ENCODE measurements at places on chromosomes 2 and 18.

- DNase-seq, result no peak
These were observed 34.7 kb downstream of the NPHP1 start for GRCh38 chr2:110170102-110170501.

GRCh38 chr2:219844401-219845091, 217.1 kb downstream of the SLC4A3 start:
- DNase-seq, result no peak

- no peak for DNase-seq
These were observed 34.0 kb downstream of the UGP2 start for GRCh38 chr2:63875559-63876245.

DNA sequence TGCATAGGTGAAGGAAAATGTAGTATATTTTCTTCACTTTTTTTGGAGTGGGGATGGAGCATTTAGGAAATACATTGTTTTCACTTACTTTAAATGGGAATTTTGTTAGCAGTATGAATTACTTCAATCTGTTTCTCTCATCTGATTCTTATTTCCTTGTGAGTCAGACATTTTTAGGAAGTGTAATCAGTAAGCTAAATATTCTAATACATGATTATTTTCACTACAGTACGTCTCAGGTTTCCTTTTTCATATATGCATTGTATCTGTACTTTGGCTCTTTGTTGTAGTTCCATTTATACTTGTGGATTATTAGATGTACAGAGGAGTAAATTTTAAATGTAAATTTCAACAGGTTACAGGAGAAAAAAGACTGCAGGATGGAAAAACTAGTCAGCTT, 27.9 kb downstream of the GPD2 start:
- DNase-seq, result no peak

DNA sequence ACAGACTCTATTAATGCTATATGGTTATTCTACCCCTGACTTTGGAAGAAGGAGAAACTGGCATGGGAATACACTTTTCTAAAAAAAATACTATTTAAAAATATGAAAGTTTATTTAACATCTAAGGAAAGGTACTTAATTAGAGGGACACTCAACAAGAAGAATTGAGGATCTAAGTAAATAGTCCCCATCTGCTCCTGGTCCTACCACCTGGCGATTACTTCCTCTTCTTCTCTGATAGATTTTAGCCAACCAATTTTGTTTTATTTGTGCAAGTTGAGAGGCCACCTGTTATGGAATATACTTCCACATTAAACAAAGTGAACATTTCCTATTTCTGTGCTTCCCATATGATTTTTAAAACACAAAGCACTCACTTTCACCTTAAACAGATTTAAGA, 111.7 kb downstream of the BCL2 start:
- DNase-seq, result no peak

DNA sequence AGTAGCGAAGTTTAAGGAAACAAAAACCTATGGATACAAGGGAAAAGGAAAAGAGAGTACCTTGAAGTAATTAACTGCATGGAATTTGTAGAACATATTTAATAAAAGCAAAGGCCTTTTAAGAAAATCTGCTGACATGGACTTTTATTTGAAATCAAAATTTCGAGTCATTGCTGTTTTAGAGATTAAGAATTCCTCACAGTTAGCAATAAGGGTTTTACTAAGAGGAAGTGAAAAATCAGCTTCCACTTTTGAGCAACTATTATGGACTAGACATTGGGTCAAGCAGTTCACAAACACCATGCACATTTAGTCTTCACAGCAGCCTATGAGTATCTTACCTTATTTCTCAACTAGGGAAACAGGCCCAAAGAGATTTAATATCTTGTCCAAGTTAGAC, 876.3 kb downstream of the BCL11A start:
- DNase-seq, result no peak

DNA sequence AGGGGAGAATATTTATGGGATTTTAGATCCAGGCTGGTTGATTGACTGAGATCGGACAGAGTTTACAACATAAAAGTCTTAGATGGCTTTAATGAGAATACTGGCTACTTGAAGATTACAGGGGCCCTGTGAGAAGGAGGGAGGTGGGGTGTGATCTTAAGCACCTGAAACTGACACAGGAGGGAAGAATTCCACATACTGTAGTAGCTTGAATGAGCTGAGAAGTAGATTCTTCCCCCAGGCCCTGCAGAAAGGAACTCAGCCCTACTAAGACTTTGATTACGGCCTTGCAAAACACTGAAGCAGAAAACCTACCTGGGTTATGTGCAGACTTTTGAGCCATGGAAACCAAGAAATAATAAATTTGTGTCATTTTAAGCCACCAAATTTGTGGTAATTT, 1062.9 kb upstream of the GYPC start:
- DNase-seq, result no peak

GRCh38 chr2:66702301-66702700, 267.4 kb downstream of the MEIS1 start:
- DNase-seq, result no peak

DNA sequence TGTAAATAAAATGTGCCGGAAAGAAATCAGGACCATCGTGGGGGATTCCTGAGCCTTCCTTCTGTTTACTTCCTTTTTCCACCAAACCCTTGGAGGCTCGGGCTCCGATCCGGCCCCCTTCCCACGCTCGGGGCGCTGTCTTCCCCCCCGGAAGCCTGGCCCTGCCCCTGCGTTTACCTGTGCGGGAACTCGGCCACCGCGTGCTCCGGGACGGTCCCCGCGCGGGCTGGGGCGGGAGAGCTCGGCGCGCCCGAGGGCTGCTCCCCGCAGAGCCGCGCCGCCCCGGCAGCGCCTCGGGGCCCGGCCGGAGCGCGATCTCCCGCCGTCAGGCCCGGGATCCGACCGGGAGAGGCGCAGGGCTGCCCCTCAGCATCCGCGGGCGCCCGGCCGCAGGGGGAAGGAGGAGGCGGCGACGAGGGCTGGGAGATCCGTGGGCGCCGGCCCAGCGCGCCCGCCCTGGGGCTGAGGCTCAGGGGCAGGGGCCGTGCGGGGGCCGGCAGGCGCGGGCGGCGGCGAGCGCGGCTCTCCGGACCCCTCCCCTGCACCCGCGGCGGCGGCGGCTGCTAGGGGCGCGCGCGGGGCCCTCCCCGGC, 435 bp downstream of the ADCY3 start:
- no peak for DNase-seq

DNA sequence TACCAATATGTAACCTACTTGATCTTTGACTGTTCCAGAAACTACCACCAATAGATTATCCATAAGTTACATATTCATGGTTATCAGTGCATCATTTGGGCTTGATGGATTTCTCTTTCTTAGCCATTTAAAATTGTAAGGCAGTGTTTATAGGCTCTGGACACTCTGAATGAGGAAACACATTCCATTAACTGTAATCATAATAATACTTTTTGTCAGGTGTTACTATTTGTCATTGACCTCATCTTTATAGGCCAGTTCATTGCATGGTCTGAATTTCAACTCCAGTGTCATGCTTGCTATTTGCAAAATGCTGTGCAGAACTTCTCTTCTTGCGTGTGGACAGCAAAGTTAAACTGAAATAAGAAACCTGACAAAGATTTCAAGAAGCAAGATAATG, 1340.2 kb upstream of the ZEB2 start:
- no peak for DNase-seq

DNA sequence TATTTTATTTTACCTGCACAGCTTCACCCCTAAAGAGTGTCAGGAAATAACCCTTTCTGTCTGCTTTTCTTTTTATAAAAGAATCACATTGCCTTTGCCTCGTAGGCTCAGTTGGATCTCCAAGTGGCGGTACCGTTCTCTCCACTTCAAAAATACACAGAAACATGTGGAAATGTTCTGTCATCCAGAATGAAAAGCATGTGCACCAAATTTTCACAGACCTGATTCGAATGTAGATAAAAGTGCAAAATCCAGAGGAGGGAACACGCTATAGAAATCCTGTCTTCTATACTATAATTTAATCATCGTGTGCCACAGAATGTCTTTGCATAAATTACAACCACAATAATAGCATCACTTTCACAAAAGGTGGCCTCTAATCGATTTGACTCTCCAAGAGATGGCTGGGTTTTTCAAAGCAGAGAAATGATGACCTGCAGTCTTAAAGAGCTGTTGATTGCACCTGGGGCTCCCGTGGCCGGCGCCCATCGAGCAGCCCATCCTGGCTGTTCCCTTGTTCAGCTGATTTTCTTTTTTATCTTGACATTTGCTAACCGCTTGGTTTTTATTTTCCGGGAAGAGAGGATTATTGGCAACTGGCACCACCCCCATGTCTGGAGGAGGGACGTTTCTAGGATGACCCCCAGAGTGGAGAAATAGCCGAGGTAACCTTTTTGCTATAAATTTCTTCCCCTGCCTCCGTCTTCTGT, 290.2 kb downstream of the SOX11 start:
- DNase-seq, result no peak

DNA sequence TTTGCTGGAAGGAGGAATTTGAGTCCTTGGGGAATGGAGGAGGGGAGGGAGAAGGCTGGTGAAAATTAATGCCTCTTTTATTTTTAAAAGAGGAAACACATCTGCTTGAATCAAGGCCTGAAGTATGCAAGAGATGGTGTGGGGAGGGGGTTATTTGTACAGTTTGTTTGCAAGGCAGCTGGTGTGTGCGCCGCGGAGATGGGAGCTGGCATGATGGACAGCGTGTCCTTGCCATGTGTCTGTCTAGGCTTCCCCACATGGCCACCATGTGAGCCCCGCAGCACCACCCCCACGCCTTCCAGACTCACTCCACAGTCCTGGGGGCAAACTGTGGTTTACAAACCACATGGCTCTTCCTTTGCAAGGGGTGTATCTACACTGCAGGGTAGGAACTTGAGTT, 154.8 kb upstream of the APCDD1 start:
- no peak for DNase-seq

GRCh38 chr2:20620271-20620681, 30.6 kb downstream of the HS1BP3 start:
- no peak for DNase-seq

GRCh38 chr2:62382122-62382521, 123.9 kb downstream of the TMEM17 start:
- no peak for DNase-seq

- DNase-seq, result no peak
These were observed 5.1 kb downstream of the SULT1C3 start for GRCh38 chr2:108244667-108245414.

- no peak for DNase-seq
These were observed 3.9 kb upstream of the RPL31 start for GRCh38 chr2:100998235-100998573.

DNA sequence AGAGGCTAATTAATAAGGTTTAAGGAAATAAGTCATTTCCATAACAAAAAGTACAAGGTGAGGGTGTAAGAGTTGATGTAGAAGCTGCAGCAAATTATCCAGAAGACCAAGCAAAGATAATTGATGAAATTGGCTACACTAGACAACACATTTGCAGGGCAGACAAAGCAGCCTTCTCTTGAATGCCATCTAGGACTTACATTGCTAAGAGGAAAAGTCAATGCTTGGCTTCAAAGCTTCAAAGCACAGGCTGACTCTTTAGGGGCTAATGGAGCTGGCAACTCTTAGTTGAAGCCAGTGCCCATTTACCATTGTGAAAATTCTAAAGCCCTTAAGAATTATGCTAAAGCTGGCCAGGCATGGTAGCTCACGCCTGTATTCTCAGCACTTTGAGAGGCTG, 728.6 kb upstream of the KLHL29 start:
- DNase-seq, result no peak

GRCh38 chr2:46364797-46365457, 67.7 kb downstream of the EPAS1 start:
- DNase-seq, result peak; percentile 39

GRCh38 chr2:30514134-30514847, 67.2 kb downstream of the LCLAT1 start:
- DNase-seq, result no peak

DNA sequence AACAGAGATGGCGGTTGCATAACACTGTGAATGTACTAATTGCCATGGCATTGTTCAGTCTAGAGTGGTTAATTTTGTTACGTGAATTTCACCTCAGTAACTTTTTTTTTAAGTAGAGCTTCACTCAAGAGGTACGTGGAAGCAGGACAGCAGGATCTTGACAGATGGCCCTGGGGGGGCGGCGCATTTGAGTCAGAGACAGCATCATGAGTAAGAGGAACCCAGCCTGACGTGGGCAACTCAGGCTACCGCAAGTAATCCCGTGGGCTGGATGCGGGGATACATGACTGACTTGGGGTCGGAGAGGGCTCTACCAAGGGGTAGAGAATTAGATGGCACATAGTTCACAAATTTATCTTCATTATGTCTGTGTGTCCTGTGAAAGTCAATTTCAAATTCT, 38.1 kb upstream of the DAPL1 start:
- no peak for DNase-seq

DNA sequence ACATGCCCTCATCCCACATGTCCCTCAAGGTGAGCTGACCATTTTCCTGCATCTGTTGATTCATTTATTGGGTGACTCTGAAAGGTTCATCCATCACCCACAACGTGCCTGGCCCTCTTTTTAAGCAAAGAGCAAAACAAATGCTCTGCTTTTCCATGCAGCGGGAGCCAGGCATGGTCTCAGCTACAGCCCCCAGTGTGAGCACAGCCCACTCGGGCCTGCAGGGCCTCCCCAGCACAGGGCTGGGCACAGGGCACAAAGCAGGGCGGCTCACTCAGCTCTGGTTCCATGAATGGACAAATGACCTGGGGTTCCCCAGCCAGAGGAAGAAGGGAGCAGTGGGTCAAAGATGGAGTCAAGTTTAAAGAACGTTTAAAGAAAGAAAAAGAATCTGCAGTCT, 24.1 kb upstream of the OTOS start:
- DNase-seq, result no peak

DNA sequence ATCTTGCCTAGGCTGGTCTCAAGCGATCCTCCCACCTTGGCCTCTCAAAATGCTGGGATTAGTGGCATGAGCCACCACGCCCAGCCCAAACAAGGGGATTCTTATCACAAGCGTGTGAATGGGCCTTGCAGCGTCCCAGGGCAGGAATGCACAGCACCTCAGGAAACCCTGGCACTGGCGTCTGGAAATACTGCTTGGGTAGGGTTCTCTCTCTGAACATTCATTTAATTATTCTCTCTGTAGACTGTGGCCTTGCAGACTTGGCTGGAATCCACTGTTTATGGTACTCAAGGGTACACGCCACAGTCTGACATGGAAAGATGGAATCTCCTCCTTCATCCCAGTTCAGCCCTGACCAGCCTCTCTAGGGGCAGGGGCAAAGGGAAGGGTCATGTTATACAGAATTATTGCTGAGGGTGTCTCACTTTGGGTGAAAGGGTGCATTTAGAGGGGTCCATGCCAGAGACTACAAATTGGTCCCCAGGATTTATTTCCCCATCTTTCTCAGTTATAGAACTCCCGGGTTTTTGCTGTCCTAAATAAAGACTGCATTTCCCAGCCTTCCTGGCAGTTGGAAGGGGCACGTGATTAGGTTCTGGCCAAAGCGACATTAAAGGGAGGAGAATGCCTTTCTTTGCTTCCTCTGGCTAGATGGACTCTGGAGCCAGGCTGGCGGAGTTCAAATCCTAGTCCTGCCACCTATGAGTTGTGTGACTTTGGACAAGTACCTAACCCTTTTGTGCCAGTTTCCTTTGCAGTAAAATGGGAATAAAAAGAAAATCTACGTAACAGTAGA, 147.2 kb upstream of the HAAO start:
- no peak for DNase-seq

All from central memory CD4-positive, alpha-beta T cell (primary cell).